ENCODE measurements at places on chromosomes 2 and 18.

GRCh38 chr2:97716695-97717612, 3.6 kb downstream of the ZAP70 start:
- DNase-seq: no peak

- no peak for DNase-seq
These were observed 63.6 kb upstream of the CAVIN2 start for GRCh38 chr2:191910518-191910917.

DNA sequence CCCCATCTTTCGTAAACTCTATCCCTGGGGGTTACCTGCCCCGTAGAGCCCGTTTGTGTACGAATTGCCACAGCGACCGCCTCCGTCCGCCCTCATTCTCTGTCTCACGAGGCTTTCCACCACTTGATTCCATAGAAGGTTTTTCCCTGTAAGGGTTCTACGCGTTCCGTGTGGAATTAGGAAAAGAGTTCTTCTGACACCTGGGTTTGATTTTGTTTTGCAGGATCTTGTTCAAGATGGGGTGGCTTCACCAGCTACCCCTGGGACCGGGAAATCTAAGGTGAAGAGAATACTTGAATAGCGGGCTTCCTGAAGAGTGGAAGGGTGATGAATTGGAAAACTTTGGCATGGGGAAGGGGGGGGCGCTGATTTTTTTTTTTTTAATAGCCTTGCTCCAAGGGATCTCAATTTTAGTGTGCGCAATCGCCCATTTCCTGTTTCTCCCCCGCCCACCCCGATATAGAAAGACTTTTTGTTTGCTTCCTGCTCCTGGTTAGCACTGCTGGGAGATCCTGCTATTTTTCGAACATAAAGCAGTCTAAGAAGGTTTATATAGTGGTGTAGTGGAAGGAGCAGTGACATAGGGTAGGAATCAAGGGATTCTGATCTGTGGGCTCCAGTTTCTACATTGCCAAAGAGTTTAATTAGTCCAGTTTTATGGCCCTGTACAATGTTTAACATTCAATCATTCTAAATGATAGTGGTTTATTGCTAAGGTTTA, 564 bp downstream of the GCC2 start:
- DNase-seq: no peak

GRCh38 chr18:54159906-54160305, 64.6 kb downstream of the MBD2 start:
- DNase-seq: no peak

DNA sequence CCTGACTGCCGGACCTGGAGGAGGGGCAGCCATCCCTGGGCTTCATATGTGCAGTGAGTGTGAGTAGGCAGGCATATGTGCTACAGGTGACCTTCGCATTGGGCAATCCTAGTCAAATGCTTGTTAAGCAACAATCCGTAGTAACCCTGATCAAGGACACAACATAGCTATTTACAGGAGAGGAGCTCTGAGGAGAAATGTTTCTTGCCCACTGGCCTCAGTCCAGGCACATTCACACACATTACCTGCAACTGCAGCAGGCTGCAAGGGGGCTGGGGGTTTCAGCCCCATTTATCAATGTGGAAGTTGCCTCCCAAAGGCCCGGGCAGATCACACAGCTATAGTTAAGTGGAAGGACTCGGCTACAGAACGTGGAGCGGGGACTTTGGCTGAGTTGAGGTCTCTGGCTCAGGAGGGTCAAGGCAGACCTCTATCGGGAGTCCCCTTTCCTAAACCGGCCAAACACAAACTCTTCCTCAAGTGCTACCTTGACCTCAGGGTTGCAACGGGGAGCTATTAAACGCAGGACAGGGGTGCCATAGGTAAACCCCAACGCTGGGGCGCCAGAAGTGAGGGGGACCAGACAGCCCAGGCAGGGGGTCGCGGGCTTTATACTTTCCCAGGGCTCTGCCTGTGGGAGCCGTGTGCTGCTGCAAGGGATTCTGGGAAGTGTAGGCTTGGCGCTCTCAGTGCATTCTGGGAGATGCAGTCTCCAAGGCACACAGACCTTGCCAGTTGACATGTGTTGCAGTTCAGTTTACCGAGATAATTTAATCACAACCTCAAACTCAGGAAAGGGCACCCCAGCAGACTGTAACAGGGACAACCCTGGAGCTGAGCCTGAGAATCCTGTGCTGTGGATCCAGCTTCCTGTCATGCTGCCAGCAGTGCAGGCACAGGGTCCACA, 9.4 kb downstream of the KHK start:
- no peak for DNase-seq

GRCh38 chr18:79818036-79818435, 20.3 kb downstream of the KCNG2 start:
- DNase-seq: no peak
